ENCODE measurements at places on chromosomes 2 and 18.

- DNase-seq, result no peak
These were observed 25.2 kb downstream of the SIX2 start for GRCh38 chr2:44983836-44984604.

- no peak for DNase-seq
These were observed 12.8 kb downstream of the COX7A2L start for GRCh38 chr2:42348113-42348805.

DNA sequence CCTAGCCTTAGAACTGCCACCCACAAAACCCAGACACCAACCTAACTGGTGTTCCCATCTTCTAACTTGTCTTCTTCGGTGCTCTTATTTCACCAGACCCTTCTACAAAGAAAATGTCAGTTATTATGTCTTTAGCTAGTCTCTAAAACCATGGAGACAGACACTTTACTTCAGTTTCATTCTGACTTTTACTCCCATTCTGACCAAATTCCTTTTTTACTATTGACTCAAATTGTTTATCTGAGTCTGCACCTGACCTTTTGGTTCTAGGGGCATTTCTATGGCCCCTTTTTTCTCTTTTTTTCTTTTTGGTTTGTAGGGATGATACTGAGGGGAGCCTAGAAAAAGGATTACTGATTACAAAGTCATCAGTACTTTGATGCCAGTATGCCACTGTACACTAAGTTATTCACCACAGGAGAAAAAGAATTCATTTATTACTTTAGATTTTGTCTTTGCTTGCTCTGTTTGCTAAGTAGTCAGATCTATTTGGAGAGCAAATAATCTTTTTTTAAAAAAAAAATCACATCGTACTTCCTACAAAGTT is 6.8 kb upstream of the SLC1A4 start:
- no peak for DNase-seq

GRCh38 chr2:54897420-54898310 is 152.6 kb downstream of the RTN4 start:
- no peak for DNase-seq

DNA sequence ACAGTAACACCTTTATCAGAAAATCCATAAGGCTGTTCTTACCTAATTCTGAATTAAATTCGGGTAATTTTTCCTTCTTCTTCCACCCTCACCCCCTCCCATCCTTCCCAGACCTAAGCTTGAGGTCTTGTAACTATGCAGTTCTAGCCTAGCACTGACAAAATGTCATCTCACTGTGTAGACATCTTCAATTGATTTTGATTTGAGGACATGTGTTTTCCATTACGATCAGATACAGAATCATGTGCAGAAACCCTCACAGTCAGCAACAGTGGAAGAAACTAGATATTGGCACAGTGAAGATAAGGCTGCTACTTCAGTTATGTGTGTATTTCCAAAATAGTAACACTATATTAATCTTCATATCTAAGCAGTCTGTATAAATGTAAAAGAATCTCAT is 244.6 kb downstream of the THSD7B start:
- DNase-seq, result no peak

GRCh38 chr2:21047141-21048009 is 3.5 kb upstream of the APOB start:
- DNase-seq, result no peak

DNA sequence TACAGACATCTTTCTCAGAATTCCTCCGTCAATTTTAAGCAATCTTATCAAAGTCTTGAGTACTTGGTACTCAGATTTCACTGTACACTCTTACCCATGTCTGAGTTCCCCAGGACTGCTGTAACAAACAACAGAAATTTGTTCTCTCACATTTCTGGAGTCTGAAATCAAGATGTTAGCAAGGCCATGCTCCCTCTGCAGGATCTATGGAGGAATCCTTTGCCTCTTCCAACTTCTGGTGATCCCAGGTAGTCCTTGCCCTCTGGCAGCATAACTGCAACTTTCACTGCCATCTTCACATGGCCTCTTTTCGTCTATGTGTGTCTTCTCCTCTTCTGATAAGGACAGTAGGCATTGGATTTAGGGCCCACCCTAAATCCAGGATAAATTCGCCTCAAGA is 17.1 kb upstream of the CACNB4 start:
- no peak for DNase-seq

- no peak for DNase-seq
These were observed 189.1 kb downstream of the UBE2E3 start for GRCh38 chr2:181169503-181169902.

- no peak for DNase-seq
These were observed 28.6 kb downstream of the SH3RF3 start for GRCh38 chr2:109157563-109158105.

DNA sequence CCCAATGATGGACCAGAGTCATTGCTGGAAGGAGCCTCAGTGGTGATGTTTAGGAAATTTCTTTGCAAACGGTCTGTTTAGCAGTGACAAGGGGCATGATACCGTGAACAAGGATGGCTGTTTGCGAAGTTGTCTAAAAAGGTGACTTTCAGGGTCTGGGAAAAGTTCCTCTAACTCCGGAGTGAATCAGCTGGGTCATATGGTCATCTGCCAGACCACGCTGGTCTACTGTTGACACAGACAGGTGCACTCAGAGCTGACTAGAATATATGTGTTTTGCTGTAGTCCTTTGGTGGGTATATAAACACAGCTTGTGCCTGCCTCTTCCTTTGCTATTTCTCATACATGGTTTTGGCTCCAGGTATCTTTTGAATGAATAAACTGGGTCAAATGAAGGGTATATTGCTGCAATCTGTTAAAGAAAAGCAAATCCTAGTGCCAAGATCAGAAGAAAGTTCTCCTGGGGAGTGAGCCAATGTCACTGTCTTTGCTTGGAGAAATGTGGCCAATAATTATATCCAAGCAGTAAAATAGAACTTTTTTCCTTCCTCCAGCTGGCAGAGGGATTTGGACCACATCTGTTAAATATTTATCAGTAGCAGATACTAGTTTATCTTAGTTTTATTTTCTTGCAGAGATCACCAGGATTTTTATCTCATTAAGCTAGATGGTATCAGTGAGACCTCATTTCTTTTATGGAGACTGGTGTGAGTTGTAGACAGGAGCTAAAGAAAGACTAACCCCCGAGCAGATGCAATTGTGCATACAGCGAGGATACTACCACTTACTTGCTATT is 286.0 kb downstream of the TRIB2 start:
- DNase-seq, result no peak

DNA sequence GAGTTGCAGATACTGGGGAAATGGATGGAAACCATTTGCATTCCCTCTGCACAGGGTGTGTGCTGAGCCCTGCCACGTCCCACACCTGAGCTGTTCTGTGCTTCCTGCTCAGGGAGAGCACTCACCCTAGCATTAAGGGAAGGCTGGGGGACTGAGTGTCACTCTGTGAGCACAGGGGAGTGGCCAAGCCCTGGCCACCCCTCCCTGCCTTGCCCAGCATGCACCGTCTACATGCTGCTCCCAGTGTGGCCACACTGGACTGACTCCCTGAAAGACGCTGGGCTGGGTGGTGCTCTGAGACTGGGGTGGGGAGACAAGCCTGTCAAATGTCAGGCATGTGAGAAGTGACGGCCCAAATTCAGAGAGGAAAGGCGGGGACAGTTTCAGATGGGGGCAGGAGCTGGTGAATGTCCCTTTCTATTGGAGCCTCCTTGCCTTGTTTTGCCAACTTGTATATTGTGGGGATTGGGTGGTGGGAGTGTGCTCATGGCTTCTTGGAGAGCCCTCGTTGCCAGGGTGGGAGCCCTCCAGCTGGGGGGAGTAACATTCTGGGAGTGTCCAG is 298.4 kb upstream of the HS6ST1 start:
- DNase-seq, result no peak

DNA sequence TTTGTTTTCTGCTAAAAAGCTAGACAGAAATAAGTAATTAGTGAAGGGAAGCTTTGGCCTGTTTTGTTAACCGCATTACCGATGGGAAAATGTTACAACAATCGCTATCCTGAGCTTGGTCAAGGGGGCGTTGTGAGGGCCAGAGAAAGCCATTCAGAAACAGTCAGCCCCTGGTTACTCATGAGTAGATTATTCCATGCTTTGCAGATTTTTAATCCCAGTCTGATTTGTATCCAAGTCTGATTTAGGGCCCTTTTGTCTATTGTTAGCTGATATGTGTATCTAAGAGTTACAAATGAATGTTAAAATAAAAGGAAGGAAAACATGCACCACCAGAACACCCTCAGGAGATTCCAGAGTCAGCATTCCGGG is 99.1 kb downstream of the PRPF40A start:
- DNase-seq, result no peak

DNA sequence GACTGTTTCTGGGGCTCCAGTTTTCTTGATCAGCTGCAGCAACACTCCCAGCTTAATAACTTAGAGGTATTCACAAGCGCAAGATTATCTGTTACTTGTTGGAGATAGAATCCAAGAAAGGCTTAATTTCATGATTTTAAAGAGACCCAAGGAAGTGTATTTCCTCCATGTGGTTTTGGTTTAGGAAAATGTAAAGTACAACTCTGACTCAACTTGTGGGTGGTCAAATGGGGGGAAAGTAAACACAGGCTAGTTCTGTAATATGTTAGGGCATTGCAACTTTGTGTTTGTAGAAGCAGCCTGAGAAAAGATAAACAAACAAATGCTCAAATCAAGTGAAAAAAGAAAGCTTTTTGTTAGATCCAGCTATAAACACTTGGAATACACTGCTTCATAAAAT is 90.1 kb upstream of the COL3A1 start:
- no peak for DNase-seq

GRCh38 chr2:138504546-138505235 is 3.1 kb downstream of the SPOPL start:
- DNase-seq, result peak; percentile 77

DNA sequence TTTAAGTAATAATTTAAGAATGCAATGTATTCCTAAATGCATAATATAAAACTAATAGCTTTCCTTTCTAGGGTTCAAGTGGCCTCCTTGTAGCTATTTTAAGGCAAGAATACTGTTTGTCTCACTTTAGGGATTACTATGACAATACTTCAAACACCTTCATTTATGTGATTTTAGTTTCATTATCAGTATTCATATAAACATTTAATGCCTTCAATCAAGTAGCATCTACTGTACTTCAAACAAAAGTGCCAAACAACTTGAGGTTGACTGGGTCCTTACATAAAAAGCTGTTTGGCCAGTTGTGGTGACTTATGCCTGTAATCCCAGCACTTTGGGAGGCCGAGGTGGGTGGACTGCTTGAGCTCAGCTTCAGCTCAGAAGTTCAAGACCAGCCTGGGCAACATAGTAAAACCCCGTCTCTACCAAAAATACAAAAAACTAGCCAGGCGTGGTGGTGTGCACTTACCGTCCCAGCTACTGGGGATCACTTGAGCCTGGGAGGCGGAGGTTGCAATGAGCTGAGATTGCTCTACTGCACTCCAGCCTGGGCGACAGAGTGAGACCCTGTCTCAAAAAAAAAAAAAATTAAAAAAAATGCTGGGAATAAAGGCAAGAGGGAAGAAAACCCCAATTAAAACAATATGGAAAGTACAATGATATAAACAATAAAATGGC is 9.3 kb downstream of the MEX3C start:
- no peak for DNase-seq

DNA sequence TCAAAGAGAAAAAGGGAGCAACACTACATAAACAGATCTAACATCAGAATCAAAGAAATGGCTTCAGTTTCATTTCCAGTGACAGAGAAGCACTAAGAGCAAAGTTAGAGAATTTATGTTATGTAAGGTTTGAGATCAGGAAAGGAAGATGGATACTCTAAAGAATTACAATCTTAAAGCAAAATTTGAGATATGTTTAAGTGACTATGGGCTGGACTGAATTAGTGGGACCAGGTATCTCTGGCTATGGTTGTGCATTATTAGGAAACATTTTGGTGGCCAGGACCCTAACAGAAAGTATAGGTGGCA is 208.2 kb downstream of the CCDC178 start:
- DNase-seq, result no peak

DNA sequence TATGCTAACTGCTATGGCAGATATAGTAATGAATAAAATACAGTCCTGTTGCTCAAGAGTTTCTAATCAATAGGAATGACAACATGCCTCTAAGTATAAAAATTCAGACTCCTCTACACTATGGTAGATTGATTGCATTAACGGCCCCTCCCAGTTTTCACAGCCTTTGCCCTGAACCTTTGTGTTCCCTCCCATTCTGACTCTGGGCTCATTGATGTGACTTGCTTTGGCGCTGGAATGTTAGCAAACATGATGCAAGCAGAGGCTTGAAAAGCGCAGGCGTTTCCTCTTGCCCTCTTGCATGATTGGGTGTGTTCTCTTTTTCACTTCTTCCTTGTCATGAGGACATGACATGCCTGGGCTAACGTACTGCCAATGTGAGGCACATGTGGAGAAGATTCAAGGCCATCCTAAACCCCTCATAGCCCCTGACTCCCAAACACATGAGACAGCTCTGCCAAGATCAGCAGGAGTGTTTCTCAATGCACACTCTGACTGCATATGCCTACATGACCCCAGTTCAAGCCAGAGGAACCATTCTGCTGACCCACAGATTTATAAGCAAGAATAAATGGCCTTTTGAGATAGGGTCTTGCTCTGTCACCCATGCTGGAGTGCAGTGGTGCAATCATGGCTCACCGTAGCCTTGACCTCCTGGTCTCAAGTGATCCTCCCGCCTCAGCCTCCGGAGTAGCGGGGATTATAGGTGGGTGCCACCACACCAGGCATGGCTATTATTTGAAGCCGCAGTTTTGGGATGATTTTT is 49.7 kb upstream of the CD28 start:
- DNase-seq, result peak; percentile 45

DNA sequence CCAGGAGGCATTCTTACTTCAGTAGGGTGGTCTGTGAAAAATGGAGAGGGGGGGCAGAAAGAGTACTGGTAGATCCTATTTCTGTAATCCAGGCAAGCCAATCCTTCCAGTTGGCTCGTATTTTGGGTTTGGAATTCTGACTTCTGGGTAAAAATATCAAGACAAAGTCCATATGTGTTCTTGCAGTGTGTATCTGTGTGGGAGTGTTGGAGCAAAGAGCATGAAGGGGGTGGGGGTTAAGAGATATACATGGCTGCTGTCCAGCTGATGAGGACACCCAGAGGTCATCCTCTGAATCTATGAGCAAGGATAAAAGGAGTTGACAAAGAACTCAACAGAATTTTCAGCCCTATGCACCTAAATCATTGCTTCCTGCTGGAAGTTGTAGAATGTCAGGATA is 375.8 kb upstream of the PIK3C3 start:
- DNase-seq, result no peak

DNA sequence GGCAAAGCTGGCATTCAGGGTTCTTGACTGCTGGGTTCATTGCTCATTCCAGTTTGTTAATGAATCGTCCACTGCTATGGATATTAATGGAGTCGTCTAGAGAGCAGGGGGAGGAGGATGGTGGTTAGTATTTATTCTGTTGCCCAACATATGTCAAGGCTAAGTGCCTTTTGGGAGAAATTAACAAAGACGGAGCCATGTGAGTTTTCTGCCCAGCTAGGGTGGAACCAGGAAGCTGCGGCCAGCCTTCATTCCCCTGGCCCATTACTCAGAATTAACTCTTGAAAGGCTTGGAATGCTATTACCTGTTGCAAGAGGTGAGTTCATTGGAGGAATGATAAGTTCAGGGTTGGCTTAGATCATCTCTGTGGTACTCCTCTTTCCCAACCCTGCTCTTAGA is 19.3 kb downstream of the IGFBP2 start:
- no peak for DNase-seq

All from hematopoietic multipotent progenitor cell treated with erythropoietin and hydrocortisone succinate and interleukin-3 and kit ligand, for 4 days (in vitro differentiated cells).